ENCODE measurements at places on chromosomes 6 and 20.

GRCh38 chr6:89281779-89282246 lies 33.3 kb downstream of the GABRR2 start:
- no peak for DNase-seq

GRCh38 chr20:49270177-49270576 lies 7.7 kb downstream of the ZNFX1 start:
- DNase-seq: no peak

GRCh38 chr6:166257911-166258318 lies 50.3 kb downstream of the PRR18 start:
- DNase-seq: no peak

GRCh38 chr20:46690219-46691106 lies 1.2 kb upstream of the TP53RK start:
- DNase-seq: no peak

- DNase-seq: no peak
Measured at GRCh38 chr6:137387096-137387764, 107.0 kb downstream of the OLIG3 start.

DNA sequence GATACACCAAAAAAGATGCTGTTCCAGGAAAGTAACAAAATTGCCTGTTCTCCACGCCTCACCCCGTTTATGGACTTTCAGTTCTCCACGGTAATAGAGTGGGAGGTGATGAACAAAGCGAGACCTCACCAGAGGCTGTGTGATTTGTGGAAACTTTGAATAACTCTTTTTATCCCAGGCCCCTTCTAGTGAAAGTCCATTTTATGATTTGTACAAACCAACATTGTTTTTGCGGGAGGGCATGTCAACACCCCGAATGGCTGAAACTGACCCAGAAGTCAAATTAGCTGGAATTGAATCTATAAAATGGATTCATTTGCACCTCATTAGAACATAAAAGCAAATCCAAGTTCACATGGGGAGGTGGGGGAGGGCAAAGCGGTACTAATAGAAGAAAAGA lies 517.8 kb downstream of the CDH26 start:
- no peak for DNase-seq

DNA sequence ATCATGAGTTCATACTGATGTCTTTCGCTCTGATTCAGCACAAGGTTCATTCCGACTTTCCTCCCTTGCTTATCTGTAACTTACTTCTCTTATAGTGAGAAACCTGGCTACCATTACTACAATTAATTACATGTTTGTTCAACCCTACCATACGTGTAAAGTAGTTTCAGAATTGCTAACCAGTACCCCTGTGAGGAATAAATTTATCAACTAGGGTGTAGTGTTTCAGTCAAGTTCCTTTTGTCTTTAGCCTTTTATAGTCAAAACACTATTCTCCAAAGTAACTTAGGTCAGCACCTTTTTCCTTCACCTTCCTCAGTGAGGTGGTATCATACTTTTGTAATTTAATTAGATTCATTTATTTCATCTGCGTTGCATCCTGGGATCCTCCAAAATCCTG lies 64.9 kb downstream of the MAP3K4 start:
- DNase-seq: no peak

- no peak for DNase-seq
Measured at GRCh38 chr20:46366826-46367225, 39.6 kb downstream of the ELMO2 start.

DNA sequence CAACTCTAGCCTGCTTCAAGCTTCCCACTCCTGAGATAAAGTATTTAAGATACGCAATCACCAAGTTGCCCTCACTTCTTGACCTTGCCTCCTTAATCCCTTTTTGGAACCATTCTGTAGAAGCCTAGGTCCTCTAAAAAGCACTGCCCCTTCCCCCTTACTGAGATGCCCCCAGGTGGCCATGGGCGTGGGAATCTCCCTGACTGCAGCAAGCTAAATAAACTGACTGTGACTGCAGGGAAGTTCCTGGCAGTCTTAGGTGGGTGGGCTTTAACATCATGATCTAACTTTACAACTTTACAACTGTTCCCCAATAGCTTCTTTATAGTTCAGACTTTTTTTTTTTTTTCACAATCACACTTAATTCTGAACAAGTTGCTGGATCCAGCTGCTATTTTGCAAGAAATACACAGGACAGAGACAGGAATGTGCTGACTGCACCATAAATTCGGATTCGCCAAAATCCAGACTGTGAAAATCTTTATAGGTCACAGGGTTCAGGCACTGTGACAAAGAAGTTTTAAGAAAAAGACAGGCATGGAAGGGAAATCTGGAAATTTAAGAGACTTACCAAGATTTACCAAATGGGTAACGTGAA lies 344.2 kb upstream of the SULF2 start:
- DNase-seq: no peak

DNA sequence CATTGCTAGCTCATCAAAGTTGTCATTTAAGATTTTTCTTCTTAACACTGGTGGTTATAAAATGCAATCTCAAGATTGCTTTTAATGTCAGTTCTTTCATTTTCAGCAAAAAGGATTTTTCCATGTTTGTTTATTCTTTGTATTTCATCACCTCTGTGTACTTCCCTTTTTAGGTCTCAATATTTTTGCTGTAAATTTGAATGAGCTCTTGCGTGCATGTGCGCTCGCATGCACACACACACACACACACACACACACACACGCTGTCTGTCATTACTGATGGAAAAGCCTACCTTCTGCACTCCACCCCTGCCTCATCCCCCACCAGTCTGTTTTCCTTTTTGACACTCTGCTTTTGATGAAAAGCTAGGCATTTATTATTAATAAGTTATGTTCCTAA lies 85.3 kb upstream of the FYN start:
- no peak for DNase-seq

GRCh38 chr6:11672256-11672655 lies 106.3 kb downstream of the ADTRP start:
- DNase-seq: no peak

DNA sequence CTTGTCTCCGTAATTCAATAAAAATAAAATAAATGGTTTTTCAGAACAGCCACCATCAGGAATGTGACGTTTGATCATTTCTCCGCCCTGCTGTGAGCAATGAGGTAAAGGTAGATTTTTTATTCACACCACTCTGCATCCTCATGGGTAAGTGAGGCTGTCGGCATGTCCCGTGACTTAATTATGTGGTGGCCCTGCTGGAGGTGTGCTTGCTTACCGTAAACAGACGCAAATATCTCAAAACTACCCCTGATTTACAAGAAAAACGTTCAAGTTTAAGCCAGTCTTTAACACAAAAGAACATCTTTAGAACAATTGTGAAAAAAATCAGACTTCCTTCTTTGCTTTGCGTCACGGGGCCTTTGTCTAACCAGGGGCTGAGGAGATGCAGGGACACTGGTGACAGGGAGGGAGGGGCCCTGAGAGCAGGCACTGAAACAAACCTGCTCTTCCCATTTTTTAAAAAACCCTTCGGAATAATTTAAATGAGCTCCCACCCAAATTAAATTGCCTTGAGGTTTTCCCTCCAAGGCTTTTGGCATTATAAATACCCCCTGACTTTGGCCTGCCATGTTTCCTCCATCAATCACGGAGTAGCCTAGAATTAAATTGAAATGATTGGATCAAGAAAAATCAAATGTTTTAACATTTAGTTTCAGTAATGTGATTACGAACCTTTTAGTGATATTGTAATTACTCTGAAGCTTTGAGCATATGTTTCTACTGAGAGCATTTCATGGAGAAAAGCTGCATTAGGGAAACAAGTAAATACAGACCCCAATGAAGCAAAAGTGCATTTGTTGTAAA lies 13.4 kb downstream of the PRKN start:
- no peak for DNase-seq

- peak; percentile 9 for DNase-seq
Measured at GRCh38 chr6:15504581-15505350, 158.1 kb downstream of the DTNBP1 start.

- DNase-seq: no peak
Measured at GRCh38 chr6:165245287-165245686, 64.1 kb downstream of the C6orf118 start.

GRCh38 chr20:55386686-55387085 lies 618.6 kb downstream of the CBLN4 start:
- DNase-seq: no peak

DNA sequence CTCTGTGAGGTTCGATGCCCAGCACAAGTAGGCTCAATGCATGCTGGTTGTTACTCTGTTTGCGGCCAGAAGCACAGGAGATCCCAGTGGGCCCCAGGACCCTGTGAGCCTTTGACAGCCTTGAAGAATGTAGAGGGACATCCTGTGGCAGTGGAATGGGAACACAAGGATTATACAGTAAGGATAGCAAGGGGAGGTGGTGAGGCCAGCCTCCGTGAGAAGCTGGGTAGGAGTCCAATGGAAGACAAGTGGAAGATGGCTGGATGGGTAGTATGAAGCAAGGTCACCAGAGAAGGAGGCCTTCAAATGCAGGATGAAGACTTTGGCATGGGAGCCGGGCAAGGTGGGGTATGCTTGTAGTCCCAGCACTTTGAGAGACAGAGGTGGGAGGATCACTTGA lies 622.9 kb upstream of the CDH4 start:
- no peak for DNase-seq

DNA sequence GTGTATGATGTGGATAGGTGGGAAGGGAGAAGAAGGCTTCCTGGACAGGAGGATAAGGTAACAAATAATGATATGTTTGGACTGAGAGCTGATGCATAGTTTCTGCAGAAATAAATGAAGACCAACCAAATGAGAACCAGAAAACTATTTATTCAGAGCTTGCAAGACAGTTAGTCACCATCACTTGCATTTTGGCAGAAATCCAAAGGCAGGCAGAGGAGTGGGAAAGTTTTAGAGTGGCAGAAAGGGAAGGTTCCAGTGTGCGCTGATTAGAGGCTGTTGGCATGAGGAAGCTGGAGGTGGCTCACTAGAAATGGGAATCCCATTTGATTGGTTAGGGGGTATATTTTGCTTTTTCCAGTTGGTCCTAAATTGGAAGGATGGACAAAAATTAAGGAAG lies 13.0 kb upstream of the F13A1 start:
- DNase-seq: no peak

DNA sequence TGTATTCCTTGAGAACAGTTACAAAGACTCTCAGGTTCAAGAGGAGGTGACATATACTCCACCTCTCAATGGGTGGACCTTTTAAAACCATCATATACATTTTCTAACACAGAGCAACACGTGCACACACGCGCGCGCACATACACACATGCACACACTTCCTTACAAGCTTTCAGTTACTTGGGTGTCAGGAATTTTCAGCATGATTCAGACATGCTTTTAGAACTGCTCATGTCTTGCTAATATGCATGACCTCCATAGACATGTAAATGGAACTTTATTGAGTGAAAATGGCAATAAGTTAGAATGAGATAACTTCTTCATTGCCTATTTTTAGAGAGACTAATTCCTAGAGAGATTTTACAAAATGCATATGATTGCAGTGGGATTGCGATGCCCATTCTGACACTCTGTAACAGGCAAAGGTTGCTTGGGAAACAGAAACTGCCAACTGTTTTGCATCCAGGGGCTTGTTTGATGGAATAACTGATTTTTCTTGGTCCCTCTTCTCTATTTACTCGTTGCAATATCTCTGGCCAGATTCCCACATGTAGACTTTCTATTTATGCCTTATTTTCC lies 531.4 kb upstream of the RNF217 start:
- no peak for DNase-seq
